ENCODE measurements at places on chromosomes 3 and 15. TPM values are rescaled to one million over a fixed set of nuclear protein-coding genes. Genes with fewer than 3 reads are reported as not detected.

Gene GATA2
- 32.1 TPM for polyA plus RNA-seq

Gene THSD4
- 30.2 TPM for polyA plus RNA-seq

Gene SPINK8
- 0.43 TPM for polyA plus RNA-seq

Gene TIMP4
- 1.0 TPM for polyA plus RNA-seq

Gene TNFSF10
- polyA plus RNA-seq: 42.4 TPM

Gene ONECUT1
- 0.23 TPM for polyA plus RNA-seq

Gene AADACL2
- not detected for polyA plus RNA-seq

Gene DNASE1L3
- polyA plus RNA-seq: 9.2 TPM

Gene DZIP3
- 43.6 TPM for polyA plus RNA-seq

Gene SPESP1
- 6.9 TPM for polyA plus RNA-seq

Gene MKRN3
- polyA plus RNA-seq: 3.8 TPM

Gene ACP3
- polyA plus RNA-seq: 86.3 TPM

Gene ATP13A5
- 0.22 TPM for polyA plus RNA-seq

Gene CSTA
- polyA plus RNA-seq: 0.32 TPM

Gene AMT
- polyA plus RNA-seq: 41.2 TPM

Gene GOLGA6D
- polyA plus RNA-seq: 0.57 TPM

Gene ZNF80
- polyA plus RNA-seq: 0.15 TPM

Gene GOLGA6L1
- not detected for polyA plus RNA-seq

DNA sequence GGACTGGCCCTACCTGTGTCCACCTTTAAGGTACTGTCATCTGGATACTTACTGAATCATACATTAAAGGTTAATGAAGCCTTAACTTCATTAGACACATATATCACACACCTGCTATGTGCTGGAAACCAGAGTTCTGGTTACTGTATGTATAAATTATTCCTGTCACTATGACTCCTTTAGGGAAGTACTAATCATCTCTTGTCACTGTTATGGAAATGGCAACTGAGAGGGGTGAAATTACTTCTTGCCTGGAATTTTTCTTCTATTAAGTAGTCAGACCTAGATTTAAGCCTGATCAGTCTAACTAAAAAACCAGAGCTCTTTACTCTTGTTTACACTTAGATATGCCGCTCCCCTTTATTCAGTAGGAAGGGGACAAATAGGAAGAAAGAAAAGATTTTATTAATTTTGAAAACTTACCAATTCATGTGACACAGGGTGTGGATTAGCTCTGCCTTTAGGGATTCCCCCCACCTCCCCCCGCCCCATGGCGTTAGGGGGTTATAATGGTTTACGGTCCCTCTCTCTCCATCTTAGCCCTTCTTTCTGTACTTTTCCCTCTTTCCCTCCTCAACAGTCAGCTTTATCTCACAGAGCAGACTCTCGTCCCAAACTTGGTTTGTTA, 152.5 kb downstream of the KLHL25 start:
- no peak for DNase-seq

DNA sequence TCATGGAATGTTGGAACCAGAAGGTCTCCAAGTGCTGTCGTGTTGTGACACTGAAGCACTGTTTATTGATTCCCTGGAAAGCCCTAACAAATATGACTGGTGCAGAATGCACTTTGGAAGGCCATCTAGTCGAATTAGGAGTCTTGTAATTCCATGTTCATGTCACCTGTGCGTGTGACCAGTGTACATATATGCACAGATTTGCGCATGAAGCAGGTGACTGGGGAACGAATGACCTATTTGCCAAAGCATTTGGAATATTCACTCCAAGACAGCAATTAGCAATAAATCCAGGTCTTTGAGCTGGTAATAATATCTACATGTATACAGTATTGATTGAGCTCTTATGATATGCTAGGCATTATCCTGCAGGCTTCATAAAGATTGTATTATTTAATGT, 177.5 kb upstream of the PFN2 start:
- no peak for DNase-seq

DNA sequence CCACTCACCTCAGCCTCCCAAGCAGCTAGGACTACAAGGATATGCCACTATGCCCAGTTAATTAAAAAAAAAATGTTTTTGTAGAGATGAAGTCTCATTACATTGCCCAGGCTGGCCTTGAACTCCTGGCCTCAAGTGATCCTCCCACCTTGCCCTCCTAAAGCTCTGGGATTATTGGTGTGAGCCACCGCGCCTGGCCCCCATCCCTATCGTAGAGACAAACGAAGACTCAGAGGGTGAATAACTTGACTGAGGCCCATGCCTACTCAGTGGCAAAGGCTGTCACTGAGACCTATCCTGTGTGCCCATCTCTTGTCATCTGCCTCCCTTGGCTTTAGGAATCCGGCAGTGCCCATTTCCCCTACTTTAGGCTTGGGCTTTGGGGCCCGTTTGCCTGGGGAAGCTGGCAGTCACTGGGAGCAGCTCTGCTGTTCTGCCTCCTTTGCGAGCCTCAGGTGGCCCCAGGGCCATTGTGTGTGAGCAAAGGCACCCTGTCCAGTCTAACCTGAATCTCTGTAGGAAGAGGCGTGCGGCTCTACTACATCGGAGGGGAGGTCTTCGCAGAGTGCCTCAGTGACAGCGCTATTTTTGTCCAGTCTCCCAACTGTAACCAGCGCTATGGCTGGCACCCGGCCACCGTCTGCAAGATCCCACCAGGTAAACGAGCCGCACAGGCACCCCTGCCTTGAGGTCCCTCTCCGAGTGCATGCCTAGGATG, 70.1 kb downstream of the AAGAB start:
- DNase-seq: no peak

DNA sequence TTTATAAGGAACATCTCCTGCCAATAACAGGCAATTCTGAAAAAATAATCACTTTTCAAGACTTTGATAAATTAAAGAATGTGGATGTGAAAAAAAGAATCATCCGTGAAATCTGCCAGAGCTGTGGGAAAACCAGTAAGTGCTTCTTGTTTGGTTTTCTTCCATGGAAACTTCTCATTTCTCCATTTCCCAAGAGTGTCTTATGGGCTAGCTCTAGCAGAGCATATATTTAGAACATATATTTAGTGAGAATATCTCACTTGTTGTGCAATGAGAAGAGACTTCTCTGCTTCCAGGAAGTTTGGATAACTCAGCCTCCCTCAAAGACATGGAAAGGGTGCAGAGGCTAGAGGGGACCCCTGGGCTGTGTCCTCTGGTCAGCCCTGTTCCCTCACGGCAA, 49.9 kb downstream of the COL6A5 start:
- DNase-seq: no peak

GRCh38 chr15:58078591-58078990, 13.1 kb upstream of the ALDH1A2 start:
- DNase-seq: no peak

- DNase-seq: no peak
Measured at GRCh38 chr15:51558411-51558810, 64.2 kb downstream of the DMXL2 start.

DNA sequence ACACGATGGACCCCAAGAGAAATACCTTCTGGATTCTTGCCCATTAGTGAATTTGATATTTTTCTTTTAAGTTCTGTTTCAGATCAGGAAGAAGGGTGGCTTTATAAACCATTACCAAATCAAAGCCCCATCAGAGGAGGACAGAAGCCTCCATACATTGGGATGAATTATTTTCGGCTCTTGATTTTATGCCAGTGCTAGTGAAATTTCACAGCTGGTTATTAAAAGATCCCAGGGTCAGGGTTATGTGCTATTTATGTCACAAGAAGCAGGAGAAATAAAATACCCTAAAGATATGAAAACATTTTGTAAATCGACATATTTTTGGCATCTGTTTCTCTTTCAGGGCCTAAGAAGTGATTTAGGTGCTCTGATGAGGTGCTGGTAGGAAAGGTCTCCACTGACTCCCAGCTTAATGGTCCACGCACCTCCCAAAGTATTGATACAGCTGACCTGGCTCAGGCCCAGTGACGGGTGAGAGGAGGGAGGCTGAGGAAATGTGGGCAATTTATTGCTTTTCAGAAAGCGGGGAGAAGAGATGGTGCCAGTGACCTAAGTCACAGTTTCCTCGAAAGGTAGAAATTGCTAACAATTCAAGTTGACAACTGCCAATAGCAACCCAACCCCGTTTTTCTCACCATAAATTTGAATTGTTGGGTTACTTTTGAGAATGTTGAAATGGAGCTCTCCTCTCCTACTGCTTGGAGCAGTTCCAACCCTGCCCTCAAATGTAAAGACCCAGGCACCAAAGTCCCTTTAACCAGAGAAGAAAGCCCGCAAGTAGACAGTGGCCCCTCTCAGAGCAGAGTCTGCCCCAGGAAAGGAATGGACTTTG, 315.6 kb upstream of the NR2E3 start:
- DNase-seq: no peak

- no peak for DNase-seq
Measured at GRCh38 chr15:35159170-35159569, 74.1 kb upstream of the NANOGP8 start.

- no peak for DNase-seq
Measured at GRCh38 chr3:56839784-56840715, 38.3 kb upstream of the ARHGEF3 start.

DNA sequence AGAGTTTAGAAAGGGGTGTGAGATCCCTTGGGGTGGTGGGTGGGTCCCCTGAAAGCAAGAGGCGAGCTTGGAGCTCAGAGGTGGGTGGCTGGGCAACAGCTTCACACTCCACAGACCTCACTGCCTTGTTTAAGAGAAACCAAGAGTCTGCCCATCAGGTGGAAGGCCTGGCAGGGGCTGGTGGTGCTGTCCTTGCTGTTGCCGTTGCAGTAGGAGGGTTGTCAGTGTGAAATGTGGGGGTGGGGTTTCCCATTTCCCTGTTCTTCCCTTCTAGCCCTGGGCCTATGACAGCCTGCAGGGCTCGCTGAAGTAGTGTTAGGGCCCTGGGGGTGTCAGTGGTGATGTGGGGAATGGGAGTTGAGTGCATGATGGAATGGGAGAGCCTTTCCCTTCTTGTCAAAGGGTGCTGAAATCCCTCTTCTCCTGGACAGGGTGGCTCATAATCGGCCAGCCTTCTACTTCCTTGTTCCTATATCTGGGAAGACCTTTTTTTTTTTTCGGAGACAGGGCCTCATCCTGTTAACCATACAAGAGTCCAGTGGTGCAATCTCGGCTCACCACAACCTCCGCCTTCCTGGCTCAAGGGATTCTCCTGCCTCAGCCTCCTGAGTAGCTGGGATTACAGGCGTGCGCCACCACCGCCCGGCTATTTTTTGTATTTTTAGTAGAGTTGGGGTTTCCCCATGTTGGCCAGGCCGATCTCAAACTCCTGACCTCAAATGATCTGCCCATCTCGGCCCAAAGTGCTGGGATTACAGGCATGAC, 4.3 kb downstream of the PLEKHO2 start:
- no peak for DNase-seq

DNA sequence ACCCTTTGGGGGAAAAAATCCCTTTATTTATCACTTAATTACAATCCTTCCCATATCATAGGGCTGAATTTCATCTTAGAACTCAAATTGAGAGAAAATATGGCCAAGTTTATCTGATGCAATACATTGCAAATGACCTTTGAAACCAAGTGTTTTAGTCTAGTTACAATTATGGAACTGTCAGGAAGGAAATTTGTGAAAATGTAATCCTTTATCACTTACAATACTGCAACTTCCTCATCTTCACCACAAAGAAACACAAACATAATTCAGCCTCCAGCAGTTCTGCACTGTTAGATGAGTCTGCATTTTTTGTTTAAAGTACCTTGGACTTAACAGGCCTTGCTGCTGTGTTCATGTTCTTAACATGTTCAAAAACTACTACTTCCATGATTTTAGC, 4.6 kb downstream of the CCPG1 start:
- no peak for DNase-seq

GRCh38 chr3:194399874-194400411, 877 bp upstream of the GP5 start:
- no peak for DNase-seq

DNA sequence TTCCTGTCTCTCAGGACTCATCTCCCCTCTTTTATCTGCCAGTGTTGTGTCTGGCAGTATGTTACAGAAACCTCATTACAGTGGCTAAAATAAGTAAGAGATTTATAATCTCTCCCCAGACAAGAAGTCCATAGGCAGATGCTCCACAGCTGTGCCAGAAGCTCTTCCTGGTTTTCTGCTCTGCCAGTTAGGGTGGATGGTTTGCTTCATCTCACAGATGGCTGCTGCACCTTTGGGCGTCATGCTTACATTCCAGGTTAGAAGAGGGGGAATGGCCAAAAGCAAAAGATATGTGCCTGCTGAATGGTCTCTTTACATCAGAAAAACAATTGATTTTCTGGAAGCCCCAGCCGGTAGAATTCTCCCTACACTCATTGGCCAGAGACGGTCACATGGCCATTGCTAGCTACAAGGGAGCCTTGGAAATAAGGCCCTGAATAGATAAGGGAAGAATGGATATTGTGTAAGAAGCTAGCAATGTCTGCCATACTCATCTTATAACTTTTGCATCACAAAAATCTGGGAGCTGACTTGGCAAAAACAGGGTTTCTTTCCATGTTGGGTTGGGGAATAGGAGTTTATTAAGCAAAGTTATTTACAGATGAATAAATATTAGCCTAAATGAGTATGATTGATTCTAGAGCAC, 91.1 kb downstream of the PDCD6IP start:
- DNase-seq: no peak

DNA sequence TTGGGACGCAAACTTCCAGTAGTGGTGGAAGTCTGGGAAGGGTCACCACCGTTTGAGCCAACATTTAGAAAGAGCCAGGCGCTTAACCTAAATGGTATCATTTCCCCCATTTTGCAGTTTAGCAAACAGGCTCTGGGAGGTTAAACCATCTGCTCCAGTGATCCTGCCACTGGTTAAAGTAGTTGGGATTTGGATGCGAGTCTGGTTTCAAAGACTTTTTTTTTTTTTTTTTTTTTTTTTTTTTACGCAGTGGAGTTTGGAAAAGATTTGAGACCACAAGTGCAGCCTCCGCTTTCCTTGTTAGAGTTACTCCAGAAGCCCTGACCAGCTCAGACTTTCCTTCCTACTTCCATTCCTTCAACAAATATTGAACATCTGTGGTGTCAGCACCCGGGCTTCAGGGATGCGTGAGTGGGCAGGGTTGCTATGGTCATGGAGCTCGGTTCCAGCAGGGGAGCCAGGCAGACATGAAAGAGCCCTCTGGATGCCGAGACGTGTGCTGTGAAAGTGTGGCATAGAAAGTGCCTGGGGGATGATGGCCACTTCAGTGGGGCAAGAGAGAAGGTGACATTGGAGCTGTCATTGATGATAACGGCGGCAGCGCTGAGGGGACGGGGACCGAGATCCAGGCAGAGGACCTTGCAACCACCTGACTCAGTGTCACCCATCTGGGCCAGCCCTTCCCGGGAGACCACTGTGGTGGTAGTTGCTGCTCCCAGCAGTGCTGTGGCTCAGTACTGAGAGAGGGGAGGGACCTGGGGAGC, 1.1 kb upstream of the RNU6-1 start:
- DNase-seq: no peak

DNA sequence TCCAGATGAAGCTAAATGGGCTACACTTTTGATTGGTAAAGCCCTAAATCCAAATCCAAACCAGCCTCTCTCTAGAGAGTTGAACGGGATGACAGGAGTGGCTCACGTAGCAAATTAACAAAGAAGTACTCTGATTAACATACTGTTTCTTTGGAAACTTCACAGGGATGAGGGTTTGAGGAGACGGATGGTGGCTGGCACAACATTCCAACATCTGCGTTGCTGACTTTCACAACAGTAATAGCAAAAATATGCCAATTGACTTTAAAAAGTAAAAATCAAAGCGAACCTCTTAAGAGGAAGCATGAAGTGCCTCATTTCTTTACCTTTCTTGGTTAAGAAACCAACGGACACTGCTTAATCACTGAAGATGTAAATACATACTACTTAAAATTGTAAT, 181.4 kb downstream of the TBL1XR1 start:
- DNase-seq: no peak
